H54 (cell line): ENCODE measurements at places on chromosomes 4 and X.

DNA sequence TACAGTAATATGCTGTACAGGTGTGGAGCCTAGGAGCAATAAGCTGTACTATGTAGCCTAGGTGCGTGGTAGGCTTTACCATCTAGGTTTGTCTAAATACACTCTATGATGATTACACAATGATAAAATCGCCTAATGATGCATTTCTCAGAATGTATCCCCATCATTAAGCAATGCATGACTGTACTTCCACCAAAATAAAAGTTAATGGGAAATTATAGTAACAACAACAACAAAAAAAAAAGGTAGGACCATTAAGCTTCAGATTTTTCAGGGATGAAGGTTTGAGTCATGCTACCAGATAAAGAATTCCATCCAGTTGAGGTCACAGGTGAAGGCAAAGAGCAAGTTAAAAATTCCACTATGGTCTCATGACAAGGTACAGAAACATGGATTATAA, 68.2 kb downstream of the MAGEA10 start:
- no peak for DNase-seq

GRCh38 chr4:154208424-154208823, 283.2 kb downstream of the DCHS2 start:
- peak; percentile 1 for DNase-seq

GRCh38 chr4:20543131-20543530, 157.1 kb upstream of the PACRGL start:
- no peak for DNase-seq

- no peak for DNase-seq
Observed at GRCh38 chr4:31458813-31459212, 738.6 kb downstream of the PCDH7 start.

- DNase-seq = no peak
Observed at GRCh38 chrX:34909151-34909550, 33.4 kb upstream of the FAM47B start.

GRCh38 chr4:102867278-102868152, 1.3 kb upstream of the CISD2 start:
- no peak for DNase-seq

DNA sequence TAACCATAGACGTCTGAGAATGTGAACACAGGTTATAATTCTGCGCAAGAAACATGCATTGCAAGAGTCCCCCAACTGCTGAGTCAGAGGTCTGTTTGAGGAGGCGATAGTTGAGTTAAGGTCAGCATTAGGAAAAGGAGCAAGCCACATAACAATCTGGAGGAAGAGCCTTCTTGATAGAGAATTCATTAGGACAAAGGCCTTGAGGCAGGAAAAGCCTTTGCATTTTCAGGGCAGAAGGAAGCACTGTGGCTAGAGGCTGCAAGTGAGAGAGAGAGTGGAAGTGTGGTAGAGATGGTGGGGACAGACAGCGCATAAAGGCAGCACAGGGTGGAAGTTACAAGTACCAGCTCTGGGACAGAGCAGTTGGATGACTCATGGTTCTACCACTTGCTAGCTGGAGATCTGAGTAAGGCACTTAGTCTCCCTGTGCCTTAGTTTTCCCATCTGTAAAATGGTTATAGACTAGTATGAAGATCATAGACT, 125.8 kb upstream of the LNX1 start:
- no peak for DNase-seq

DNA sequence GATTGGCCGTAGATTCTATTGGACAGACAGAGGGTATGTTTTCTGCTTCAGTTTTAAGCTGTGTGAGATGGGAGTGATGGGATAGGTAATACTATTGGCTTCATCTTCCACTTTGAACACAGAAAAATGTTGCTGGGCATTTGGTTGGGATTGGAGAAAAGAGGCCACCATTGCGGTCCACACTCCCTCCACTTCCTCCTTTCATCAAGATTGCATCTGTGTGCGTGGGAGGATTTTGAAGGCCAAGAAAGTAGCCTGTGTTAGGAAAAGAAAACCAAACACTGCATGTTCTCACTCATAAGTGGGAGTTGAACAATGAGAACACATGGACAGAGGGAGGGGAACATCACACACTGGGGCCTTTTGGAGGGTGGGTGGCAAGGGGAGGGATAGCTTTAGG, 56.4 kb downstream of the EGF start:
- no peak for DNase-seq

GRCh38 chr4:6771229-6771671, 11.3 kb upstream of the KIAA0232 start:
- DNase-seq = peak; percentile 63

DNA sequence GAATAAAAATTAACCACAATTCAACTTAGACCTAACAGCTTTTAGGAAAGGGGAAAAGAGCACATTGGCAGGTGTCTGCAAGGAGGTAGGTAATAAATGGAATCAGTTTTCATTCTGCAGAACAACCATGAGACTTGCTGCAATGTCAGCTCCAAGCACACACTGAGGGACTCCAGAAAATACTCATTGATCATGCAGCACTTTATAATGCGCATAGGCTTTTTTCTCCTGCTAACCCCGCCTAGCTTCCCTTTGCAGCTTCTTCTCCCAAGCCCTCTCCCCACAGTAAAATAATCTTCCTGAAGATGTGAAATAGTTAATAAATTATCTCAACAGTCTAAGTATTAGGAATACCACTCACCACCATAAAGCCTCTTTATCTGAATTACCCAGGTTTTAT, 36.9 kb downstream of the ANKRD17 start:
- no peak for DNase-seq

- DNase-seq = no peak
Observed at GRCh38 chrX:15014281-15014680, 141.1 kb downstream of the MOSPD2 start.

DNA sequence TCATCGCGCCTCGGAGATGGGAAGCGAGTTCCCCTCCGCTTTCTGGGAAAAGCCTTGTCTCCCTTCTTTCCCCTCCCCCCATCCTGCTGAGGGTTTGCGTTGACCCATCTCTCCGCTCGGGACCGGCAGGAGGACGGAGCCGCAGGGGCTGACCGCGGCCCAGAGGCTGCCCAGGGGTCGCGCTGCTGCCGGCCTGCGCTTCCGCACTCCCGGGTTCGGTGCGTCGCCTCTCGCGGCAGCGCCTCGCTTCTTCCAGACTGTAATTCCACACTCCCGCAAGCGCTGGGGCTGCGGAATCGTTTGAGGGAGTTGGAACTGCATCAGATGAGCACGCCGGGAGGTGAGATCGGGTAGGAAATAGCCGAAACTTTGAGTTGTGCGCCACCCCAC, 88.3 kb downstream of the BCOR start:
- no peak for DNase-seq

DNA sequence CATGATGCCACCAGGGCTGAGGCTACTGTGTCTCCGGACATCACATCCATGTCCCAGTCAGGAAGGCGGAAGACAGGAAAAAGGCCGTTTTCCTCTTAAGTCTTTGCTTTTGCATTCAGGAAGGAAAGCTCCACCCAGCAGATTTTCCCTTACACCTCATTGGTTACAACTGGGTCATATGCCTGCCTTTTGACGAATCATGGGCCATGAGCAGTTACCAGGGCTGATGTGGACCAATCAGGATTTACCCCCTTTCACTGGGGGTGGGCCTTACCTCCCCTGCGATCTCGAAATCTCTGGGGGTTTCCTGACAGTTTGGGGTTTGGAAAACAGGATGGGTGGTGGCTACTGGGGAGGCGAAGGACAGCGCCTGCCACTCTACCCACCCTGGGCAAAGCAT, 52.5 kb upstream of the GRPEL1 start:
- DNase-seq = peak; percentile 41

- DNase-seq = no peak
Observed at GRCh38 chrX:111086591-111087006, 9.4 kb upstream of the PAK3 start.

GRCh38 chr4:113641025-113641431, 120.5 kb downstream of the CAMK2D start:
- no peak for DNase-seq

- DNase-seq = no peak
Observed at GRCh38 chrX:106247162-106247561, 79.1 kb downstream of the PWWP3B start.
